ENCODE measurements at places on chromosomes 6 and 20.

- no peak for DNase-seq
Observed at GRCh38 chr20:60113024-60113724, 155.0 kb downstream of the CDH26 start.

DNA sequence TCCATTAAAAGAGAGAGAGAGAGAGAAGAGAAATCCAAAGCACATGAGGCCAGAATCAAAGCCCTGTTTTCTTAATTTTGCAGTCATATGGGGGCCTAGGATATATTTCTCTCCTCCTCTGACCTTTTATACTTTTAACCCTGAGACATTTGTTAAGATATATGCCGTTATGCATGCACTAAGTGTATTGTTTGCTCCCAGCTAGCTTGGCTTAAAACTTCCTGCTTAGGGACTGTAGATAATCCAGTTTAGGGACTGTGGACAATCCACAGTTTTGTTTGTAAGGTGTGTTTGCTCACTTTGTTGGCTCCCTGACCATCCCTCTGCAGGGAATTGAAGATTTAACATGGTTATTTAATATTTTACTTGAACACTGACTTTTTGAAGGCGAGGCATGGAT is 166.3 kb upstream of the TSHZ2 start:
- no peak for DNase-seq

GRCh38 chr20:36756496-36756895 is 10.6 kb upstream of the NDRG3 start:
- DNase-seq, result no peak

- no peak for DNase-seq
Observed at GRCh38 chr6:30960907-30961673, 20.3 kb downstream of the MUCL3 start.

DNA sequence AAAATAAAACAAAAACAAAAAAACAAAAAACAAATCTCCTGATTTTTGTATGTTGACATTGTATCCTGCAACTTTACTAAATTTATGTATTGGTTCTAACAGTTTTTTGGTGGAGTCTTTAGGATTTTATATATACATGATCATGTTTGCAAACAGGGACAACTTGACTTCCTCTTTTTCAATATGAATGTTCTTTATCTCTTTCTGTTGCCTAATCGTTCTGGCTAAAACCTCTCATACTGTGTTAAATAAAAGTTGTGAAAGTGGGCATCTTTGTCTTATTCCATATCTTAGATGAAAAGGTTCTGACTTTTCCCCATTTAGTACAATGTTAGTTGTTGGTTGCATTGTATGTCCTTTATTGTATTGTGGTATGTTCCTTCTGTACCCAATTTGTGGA is 261.7 kb upstream of the NOX3 start:
- DNase-seq, result no peak

DNA sequence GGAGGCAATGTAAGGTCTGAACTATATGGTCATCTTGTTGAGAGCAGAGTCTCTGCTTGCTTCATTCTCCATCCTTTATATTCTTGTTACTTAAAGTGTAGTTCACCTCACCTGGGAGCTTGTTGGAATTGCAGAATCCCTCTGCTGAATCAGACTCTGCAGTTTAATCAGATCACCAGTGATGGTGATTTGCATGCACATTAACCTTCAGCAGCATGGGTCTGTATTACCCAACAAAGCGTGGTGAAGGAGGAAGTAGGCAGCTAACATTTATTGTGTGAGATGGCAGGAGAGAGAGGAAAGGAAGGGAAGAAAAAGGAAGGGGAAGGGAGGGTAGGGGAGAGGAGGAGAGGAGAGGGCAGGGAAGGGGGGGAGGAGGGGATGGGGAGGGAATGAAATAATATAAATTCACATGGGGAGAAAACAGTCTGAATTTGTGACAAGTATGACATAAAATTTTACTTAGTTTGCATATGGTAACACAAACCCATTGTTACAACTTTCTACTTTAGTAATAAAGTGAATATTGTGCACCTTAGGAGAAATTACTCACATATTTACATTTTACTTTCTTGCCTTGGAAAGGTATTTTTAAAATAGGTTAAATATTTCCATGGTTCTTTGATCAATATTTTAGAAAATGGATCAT is 740.7 kb downstream of the DHX35 start:
- no peak for DNase-seq

- DNase-seq, result no peak
Observed at GRCh38 chr6:6885521-6886170, 222.1 kb upstream of the RREB1 start.

DNA sequence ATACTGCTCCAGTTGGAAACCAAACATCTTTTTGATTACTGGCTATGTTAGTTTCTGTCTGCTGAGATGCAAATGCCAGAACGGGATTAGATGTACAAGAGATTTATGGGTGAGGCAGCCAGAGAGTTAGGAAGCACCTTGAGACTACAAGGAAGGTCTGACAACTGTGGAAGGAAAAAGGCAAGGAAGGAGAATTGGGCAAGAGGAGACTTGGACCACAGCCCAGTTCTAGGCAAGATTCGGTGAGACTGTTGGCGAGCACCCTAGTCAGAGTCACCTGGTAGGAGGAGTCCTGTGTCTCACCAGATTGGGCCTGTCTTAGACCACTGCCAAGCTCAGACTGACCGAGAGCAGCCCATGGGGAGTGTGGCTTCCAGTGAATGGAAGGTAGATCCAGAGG is 91.8 kb upstream of the F13A1 start:
- no peak for DNase-seq

All from activated naive CD4-positive, alpha-beta T cell treated with anti-CD3 and anti-CD28 coated beads, Interleukin-2, amount 50 U/mL, for 16 hours (primary cell).